GM12864 (cell line): ENCODE measurements at places on chromosomes 6 and 20.
A peak's percentile ranks its signal among the peaks of the same experiment; 100 is the strongest.

DNA sequence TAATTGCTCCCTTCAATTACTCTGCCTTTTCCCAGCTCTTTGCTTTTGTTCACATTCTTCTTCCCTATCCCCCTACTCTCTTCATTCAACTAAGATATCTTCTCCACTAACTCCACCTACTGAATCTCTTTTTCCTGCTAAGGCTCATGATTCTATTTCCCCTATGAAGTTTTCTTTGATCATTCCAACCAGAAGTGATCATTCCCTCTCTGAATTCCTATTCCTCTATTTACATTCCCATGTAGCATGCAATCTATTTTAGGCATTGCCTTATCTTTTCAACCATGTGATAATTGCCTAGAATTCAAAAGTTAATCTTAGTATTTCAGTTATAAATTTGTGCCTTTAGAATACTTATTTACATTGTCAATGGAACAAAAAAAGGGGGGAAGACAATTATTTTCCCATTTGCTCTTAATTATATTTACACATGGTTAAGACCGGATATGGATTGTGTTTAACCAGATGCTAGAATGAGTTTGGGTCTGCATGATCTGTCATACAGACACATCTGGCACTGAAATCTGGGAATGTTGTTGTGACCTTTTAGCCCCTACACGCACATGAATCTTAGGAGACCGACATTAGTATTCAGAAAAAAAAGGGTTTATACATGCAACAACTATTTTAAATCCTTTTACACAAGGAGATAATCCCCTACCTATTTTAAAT is 20.8 kb downstream of the MOXD1 start:
- DNase-seq = no peak

DNA sequence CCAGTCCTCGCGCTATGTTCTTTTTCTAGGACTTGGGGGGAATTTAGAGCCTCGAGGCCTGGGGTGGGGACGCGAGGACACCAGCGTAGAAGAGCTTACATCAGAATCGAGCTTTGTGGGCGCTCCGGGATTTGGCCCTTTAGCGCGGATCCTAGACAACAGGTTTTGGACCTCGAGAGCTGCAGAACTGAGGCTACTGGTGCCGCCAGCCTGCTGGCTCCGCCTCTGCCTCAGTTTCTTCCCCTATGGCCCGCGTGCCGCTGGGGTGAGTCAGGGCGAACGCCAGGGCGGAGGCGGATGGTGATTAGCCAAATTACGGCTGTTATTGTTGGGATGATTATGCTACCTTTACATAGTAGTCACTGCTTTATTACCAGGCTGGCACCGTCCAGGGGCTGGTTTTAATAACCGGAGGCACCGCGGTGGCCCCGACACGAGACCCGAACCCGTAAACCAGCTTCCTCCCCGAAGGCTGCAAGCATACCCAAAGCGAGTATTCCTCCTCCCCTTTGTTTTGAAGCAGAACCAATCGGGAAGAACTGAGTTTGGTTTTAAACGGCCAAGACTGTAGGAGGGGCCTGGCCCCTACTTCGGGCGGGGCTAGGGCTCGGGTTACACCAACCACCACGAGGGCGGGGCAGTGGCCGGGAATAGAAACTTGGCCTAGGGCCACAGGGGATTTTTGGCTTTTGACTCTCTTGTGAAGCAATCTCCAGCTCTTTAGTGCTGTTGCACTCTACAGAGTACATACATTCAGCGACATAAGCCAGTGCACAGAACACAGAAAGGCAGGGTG is 639 bp upstream of the GTPBP2 start:
- DNase-seq = peak; percentile 94

- no peak for DNase-seq
Measured at GRCh38 chr20:17827759-17828559, 128.2 kb downstream of the BANF2 start.

GRCh38 chr20:41407607-41408006 is 41.0 kb upstream of the EMILIN3 start:
- no peak for DNase-seq

GRCh38 chr6:39430871-39431523 is 108.5 kb upstream of the KCNK16 start:
- DNase-seq = no peak

DNA sequence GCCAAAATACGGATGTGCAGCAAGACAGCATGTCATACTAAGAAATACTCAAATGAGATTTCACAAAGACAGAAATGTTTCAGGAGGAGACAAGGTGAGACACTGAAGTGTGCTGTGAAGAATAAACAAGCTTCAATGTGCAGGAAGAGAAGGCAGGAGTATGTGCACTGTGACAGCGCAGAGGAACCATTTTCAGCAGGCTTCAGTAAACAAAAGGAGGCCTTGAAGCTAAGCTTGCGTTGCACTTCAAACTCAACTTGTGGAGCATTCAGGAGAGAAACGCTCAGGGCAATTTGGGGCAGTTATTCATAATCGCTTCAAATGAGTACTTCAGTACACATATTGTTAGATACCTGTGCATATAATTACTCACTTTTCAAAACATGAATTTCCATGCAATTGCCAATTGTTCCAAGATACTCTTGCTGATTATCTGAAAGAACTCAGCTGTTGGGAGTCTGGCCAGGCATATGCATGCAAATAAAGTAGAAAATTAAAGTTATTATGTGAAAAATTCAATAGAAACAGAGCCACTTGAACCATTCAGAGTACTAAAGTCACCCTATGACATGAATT is 234.2 kb upstream of the OPRM1 start:
- no peak for DNase-seq

DNA sequence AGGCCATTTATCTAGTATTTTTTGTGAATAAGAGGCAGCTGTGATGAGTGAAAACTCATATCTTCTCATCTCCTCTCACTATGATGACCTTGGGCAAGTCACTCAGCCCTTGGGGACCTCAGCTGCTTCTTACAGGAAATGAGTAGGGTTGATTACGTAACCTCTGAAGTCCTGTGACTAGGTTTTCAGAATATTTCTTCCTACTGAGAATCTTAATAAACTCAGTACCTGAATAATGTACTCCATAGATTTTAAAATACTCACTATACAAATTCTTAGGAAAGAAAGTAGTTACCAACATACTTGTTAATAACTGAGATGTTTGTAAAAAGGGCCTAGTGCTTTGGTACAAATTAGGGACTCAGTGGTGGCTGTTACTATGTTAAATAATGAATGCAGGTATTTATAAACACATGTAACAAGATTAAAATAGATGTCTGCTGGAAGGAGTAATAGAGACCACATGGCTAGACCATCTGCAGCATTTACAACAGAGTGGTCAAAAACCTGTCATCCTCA is 60.9 kb downstream of the RPRD1B start:
- peak; percentile 89 for DNase-seq

DNA sequence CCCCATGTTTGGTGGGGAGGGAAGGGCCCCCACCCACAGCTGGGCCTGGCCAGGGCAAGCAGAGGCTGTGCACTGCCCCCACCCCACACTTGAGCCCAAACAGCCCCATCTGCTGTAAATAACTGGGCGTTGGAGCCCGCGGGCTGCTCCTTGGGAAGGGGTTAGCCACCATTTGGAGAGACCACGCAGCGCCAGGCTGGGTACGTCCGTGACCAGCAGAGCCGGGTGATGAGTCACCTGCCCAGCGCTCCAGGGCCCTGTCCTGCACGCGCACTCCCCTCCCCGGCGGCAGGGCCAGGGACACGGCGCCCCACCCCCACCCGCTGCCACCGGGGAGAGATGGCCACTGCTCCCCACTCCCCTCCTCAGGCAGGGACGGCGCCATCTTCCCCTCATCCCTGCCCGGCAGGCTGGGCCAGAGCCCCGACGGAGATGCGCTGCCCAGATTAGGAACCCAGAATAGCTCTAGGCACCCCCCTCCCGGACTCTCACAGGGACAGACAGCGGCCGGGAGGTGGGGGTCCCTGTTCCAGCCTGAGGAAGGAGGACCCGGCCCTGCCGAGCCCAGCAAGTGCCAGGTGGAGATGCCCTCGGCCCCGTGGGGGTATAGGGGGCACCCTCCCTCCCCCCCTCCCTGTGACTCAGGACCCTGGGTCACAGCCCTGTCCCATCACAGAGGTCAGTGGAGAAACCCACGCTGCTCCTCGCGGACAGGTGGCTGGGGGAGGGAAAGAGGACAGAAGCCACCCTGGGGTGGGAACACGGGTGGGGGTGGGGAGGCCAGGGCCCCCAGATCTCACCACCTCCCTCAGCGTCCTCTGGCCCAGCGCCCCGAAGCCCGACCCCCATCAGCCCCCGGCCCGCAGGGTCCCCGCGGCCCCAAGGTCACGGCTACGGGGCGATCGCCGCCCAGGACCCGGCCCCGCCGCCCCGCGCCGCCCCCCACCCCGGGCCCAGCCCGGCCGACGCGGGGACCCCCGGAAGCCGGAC is 642 bp downstream of the EEF1A2 start:
- DNase-seq = no peak

DNA sequence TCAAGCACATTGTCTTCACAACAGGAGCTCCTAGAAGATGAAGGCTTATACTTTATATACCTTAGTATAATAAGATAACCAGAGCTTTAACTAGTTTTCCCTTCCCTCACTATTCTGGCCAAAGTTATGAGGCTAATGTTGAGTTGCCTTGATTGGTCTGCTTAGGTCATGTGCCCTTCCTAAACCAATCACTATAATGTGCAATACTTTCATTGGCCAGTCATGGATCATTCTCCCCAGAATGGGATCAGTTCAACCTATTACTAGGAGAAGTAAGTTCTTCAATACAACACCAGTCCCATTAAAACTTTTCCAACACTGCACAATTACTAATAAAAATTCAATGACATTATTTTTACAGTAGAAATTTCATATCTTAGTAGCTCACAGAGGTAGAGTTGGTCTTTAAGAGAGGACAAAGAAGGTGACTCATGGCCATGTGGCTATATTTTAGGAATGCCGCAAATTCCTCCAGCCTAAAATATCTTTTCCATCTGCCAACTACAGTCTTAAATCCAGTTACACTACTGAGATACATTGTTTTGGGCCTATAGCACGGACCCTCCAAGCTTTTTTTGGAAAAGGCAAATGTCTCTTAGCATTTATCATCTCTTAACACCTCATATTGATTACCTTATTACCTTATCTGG is 12.5 kb upstream of the POU3F2 start:
- DNase-seq = no peak

- no peak for DNase-seq
Measured at GRCh38 chr6:155660251-155660977, 204.8 kb upstream of the NOX3 start.

- DNase-seq = no peak
Measured at GRCh38 chr6:87926072-87926471, 121.6 kb upstream of the SPACA1 start.

- DNase-seq = no peak
Measured at GRCh38 chr6:40285996-40286395, 301.2 kb downstream of the LRFN2 start.

DNA sequence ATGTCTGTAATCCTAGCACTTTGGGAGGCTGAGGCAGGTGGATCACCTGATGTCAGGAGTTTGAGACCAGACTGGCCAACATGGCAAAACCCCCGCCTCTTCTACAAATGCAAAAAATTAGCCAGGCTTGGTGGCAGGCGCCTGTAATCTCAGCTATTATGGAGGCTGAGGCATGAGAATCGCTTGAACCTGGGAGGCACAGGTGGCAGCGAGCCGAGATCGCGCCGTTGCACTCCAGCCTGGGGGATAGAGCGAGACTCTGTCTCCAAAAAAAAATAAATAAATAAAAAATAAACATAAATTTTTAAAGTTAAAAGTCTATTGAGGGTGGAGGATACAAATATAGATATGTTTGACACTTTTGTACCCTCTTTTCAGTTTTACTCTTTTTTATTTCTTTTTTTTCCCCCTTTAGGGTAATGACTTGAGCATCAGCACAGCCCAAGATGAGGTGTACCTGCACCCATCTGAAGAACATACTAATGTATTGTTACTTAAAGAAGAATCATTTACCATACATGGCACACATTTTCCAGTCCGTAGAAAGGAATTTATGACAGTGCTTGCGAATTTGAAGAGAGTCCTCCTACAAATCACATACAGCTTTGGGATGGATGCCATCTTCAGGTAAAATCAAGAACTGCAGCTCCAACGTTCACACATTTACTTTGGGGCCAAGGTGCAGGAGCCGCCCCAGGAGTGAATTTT is 368.9 kb downstream of the LAMA2 start:
- peak; percentile 37 for DNase-seq

DNA sequence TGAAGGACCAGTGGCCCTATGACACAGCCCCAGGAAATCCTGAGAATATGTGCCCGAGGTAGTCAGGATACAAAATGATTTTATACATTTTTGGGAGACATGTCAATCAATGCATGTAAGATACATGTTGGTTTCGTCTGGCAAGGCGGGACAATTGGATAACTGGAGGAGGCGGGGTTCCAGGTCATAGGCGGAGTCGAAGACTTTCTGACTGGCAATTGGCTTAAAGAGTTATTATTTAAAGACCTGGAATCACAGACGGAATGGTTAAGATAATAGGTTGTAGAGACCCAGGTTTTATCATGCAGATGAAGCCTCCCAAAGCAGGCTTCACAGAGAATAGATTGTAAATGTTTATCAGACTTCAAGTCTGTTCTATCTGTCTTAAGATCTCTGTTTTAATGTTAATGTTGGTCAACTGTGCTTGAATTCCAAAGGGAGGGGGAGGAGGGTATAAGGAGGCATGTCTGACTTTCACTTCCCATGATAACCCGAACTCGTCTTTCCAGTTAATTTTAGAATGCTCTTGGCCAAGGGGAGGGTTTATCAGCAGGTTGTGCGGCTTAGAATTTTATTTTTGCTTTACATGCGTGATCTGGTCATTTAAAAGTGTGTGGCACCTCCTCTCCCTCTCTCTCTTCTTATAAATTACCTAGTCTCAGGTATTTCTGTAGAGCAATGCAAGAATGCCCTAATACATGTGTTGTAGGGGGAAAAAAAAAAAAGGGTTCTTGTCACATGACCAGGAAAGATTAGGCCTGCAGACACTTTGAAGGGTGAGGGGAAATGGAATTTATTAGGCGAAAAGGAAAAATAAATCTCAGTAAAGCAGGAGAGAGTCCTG is 230.7 kb downstream of the NFATC2 start:
- DNase-seq = no peak

- no peak for DNase-seq
Measured at GRCh38 chr6:10082385-10082784, 332.5 kb downstream of the TFAP2A start.

DNA sequence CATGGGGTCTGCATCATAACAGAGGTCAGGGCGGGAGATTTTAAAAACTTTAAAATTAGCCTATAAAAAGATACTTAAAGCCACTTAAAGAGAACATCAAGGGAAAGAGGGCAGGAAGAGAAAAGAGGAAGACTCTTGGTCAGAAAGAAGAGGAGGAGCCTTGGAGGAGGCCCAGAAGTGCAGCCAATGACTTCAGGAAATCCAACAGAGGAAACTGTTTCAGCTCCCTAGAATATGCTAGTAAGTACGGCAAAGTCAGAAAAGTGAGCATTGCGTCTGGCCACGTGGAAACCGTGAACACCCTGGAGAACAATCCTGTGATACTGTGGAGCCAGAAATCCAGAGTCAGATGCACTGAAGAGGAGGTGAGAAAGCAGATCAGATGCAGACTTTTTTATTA is 22.5 kb upstream of the NHSL1 start:
- DNase-seq = no peak

- no peak for DNase-seq
Measured at GRCh38 chr20:50701041-50701963, 10.0 kb upstream of the RIPOR3 start.
